Calu3 (cell line): ENCODE measurements at places on chromosomes 13 and 19. TPM values are rescaled to one million over a fixed set of nuclear protein-coding genes. Genes with fewer than 3 reads are reported as not detected.

The P2RY11 gene
- 20.7 and 25.2 TPM in 2 replicates for total RNA-seq

The NLRP5 gene
- total RNA-seq = not detected in 2 replicates

The LYPD3 gene
- 6.6 and 6.9 TPM in 2 replicates for total RNA-seq

The SHISA2 gene
- 14.9 and 23.2 TPM in 2 replicates for total RNA-seq

The PRKCSH gene
- 298 and 318 TPM in 2 replicates for total RNA-seq

The SHD gene
- total RNA-seq = not detected in 2 replicates

The CKM gene
- total RNA-seq = not detected in 2 replicates

The CATSPERD gene
- total RNA-seq = not detected in 2 replicates

DNA sequence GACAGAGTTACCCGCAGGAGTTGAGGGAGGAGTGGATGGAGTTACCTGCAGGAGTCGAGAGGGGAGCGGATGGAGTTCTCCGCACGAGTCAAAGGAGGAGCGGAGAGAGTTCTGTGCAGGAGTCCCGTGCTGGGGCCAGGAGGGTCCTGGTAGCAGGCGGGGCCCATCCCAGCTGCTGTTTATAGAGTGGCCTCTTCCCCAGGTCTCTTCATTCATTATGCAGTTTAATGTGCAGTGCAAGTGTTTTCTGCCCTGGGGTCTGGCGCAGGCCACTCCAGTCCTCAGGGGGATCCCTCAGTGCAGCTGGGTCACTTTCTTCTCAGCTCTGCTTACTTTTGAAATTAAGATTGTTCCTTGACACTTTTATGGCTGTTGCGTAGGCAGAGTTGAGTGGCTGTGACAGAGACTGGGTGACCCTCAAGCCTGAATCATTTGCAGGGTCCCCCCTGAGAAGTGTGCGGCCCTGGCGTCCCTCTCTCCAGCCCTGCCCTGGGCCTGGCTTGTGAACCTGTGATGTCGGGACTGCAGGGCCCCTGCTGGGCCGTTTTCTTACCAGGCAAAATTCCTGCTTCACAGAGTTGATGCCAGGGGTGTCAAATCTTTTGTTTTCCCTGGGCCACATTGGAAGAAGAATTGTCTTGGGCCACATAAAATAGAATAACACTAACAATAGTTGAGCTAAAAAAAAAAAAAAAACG, 17.9 kb downstream of the TFDP1 start:
- H3K4me1 ChIP-seq = no peaks in the 10 kb centered on the region
- H3K27me3 ChIP-seq = no peaks in the 10 kb centered on the region
- no peak overlapping the region for H3K27ac ChIP-seq
- DNase-seq = no peak

DNA sequence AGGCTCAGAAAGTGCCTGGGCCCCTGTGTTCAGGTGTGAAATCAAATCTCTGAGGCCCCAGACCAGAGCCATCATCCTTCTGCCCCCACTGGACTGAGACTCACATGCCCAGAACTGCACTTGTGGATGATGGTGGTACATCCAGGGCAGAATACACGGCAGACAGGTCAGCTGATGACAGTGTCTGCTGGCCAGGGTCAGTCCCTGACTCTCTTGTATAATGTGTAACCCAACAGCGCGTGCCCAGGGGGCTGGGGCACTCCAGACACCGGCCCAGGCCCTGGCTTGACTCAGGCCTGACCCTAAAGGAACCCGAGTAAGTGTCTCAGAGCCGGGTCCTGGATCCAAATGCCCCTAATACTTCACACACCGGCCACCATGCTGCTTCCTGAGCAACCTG, 37.4 kb upstream of the GATAD2A start:
- H3K27ac ChIP-seq = no peak overlapping the region
- no peaks in the 10 kb centered on the region for H3K27me3 ChIP-seq
- no peak overlapping the region for H3K4me3 ChIP-seq
- no peak for DNase-seq
- H3K4me1 ChIP-seq = peaks cover 9% of the 10 kb centered on the region

DNA sequence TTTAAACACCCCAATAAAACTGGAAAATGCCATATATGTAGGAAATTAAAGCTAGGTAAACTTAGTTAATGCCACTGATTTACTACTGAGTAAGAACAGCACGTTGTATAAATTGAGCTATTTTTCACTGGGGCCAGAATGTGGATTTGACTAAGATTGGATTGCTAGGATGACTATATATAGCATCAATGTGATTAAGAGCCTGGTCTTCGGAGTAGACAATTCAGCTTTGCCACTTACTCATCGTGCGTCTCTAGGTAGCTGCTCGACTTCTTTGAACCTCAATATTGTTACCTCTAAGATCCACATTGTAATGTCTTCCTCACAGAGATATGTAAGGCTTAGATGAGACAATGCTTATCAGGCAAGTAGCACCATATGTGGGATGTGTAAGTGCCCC, 462.5 kb downstream of the KLF12 start:
- no peaks in the 10 kb centered on the region for H3K36me3 ChIP-seq
- no peak overlapping the region for H3K4me3 ChIP-seq
- H3K4me1 ChIP-seq = peaks cover 12% of the 10 kb centered on the region
- H3K27me3 ChIP-seq = no peaks in the 10 kb centered on the region

- peaks cover 14% of the 10 kb centered on the region for H3K36me3 ChIP-seq
- no peak overlapping the region for H3K27ac ChIP-seq
- no peak for DNase-seq
- peaks cover 15% of the 10 kb centered on the region for H3K4me1 ChIP-seq
- H3K27me3 ChIP-seq = peaks cover 16% of the 10 kb centered on the region
Observed at GRCh38 chr19:14361824-14362223, 19.4 kb upstream of the ADGRE5 start.

DNA sequence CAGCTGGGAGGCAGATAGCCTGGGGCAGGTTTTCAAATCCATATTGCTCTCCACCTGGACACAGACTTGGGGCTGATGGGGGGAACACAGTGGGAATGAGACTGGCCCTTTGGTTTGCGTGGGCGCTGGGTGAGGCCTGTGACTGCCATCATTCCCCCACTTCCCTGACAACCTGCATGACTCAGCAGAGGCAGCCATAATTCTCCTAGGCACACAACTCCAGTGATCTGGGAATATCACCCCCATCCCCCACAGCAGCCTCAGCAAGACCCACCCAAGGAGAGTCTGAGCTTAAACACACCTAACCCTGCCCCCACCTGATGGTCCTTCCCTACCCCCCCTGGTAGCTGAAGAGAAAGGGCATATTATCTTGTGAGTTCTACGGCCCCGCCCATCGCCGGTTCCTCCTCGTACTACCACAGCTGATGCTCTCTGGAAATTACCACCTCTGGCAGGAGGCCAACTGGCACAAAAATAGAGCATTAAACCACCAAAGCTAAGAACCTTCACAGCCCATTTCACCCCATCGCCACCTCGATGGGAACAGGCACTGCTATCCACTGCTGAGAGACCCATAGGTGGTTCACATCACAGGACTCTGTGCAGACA, 71.0 kb downstream of the RNF17 start:
- H3K4me3 ChIP-seq = no peak overlapping the region
- no peaks in the 10 kb centered on the region for H3K27me3 ChIP-seq
- H3K27ac ChIP-seq = no peak overlapping the region
- H3K4me1 ChIP-seq = no peaks in the 10 kb centered on the region
- H3K36me3 ChIP-seq = no peaks in the 10 kb centered on the region

- DNase-seq = no peak
- H3K27me3 ChIP-seq = no peaks in the 10 kb centered on the region
- H3K36me3 ChIP-seq = no peaks in the 10 kb centered on the region
Observed at GRCh38 chr13:50340146-50340545, 324.9 kb downstream of the KCNRG start.

GRCh38 chr19:11299946-11300810, 4.2 kb downstream of the TSPAN16 start:
- H3K27me3 ChIP-seq = no peaks in the 10 kb centered on the region
- H3K4me1 ChIP-seq = peaks cover 14% of the 10 kb centered on the region
- no peak overlapping the region for H3K27ac ChIP-seq
- H3K4me3 ChIP-seq = no peak overlapping the region

DNA sequence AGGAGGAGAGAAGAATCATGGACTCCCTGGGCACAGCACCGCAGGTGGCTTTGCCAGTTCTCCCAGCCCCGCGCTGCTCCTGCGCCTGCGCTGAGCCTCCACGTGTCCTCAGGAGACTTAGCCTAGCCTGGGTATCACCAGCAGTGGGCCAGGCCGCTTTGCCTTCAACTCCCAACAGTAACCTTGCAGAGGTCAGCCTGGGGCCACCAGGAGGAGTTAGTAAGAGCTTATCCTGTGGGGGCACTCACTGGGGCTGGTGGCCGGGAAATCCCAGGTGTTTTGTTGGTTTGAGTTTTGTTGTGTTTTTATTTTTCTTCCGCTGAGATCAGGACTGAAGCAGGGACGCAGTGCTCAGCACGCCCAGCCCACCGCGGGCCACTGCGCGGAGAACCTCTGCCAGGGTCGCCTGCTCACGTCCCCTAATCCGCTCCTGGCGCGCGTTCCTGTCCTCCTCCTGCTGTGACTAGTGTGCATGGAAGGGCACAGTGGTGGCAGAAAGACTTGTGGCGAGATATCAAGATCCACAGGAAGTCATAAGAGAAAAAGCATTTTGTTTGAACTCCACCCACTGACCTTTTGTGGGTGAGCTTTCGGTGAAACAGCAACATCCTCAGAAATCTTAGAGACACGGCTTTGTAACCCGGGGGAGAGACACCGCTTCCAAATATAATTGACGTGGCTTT, 207.4 kb upstream of the RFC3 start:
- H3K27ac ChIP-seq = no peak overlapping the region
- no peak for DNase-seq
- no peaks in the 10 kb centered on the region for H3K36me3 ChIP-seq
- peaks cover 12% of the 10 kb centered on the region for H3K27me3 ChIP-seq
- no peaks in the 10 kb centered on the region for H3K4me1 ChIP-seq
- no peak overlapping the region for H3K4me3 ChIP-seq

- peaks cover 21% of the 10 kb centered on the region for H3K27me3 ChIP-seq
- H3K27ac ChIP-seq = no peak within 1 kb of the TSS
- peak; percentile 62 for DNase-seq
- peaks cover 4% of the 10 kb centered on the region for H3K36me3 ChIP-seq
- peak within 1 kb of the TSS; percentile 61 for H3K4me3 ChIP-seq
Observed at GRCh38 chr13:49220036-49220855, at the start of gene MLNR. MLNR (plus strand) TSS chr13:49220338; CDS start chr13:49220338, 0 bp downstream.

DNA sequence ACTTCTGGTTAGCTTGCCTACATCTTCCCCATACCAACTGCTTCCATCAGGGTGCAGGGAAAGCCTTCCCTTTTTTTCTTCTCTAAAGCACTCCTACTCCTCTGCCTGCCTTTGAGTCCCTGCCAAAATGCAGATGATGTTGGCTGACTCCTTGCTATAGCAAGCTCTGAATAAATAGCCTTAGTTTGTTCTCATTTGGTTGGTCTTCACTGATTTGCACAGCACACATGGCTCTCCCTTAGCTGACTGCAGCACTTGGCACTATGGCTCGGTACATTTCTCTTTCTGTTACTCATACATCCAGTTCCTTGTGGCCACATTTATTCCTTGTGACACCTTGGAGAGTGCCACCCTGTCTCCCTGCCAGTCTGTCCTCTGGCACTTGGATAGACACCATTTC, 249.8 kb downstream of the DCLK1 start:
- no peak for DNase-seq
- no peak overlapping the region for H3K4me3 ChIP-seq
- peaks cover 10% of the 10 kb centered on the region for H3K27me3 ChIP-seq
- H3K4me1 ChIP-seq = peaks cover 11% of the 10 kb centered on the region
- H3K27ac ChIP-seq = no peak overlapping the region

DNA sequence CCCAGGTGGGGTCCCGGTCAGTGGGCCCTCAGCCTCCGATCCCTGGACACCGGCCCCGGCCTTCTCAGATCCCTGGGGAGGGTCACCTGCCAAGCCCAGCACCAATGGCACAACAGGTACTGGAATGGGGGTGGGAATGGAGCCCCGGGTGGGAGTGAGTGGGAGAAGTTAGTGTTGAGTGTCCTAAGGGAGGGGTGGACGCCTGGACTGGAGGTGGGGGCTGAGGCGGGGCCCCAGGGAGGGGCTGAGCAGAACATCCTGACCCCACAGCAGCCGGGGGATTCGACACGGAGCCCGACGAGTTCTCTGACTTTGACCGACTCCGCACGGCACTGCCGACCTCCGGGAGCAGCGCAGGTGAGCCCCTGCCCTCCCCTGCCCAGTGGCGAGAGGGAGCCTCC, 17.7 kb downstream of the EPN1 start:
- H3K36me3 ChIP-seq = peaks cover 73% of the 10 kb centered on the region
- H3K4me3 ChIP-seq = no peak overlapping the region
- H3K27ac ChIP-seq = no peak overlapping the region

GRCh38 chr19:1860821-1861598, 2.4 kb downstream of the KLF16 start:
- no peaks in the 10 kb centered on the region for H3K27me3 ChIP-seq
- H3K36me3 ChIP-seq = peaks cover 41% of the 10 kb centered on the region
- no peaks in the 10 kb centered on the region for H3K4me1 ChIP-seq
- peak overlapping the region; percentile 83 for H3K4me3 ChIP-seq
- no peak for DNase-seq
- peak overlapping the region; percentile 86 for H3K27ac ChIP-seq

DNA sequence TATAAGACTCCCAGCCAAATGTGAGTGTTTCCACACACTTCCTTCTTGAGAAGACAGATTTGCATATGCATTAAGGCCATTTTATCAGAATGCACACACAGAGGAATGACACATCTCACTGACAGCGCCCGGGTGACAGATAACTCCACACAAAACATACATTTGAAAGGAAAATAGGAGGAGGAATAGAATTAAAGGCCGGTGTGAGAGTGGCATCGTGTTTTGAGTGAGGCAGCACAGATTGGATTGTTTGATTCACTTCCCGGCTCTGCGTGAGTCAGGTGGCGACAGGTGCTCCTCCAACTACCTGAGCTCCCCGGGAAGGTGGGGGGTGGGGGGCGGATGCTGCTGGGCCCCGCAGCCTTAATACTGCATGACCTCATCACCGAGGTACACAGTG, 429.0 kb downstream of the TSHZ3 start:
- DNase-seq = no peak
- H3K27ac ChIP-seq = no peak overlapping the region
- H3K4me3 ChIP-seq = no peak overlapping the region
- H3K27me3 ChIP-seq = no peaks in the 10 kb centered on the region
- no peaks in the 10 kb centered on the region for H3K4me1 ChIP-seq
- no peaks in the 10 kb centered on the region for H3K36me3 ChIP-seq

DNA sequence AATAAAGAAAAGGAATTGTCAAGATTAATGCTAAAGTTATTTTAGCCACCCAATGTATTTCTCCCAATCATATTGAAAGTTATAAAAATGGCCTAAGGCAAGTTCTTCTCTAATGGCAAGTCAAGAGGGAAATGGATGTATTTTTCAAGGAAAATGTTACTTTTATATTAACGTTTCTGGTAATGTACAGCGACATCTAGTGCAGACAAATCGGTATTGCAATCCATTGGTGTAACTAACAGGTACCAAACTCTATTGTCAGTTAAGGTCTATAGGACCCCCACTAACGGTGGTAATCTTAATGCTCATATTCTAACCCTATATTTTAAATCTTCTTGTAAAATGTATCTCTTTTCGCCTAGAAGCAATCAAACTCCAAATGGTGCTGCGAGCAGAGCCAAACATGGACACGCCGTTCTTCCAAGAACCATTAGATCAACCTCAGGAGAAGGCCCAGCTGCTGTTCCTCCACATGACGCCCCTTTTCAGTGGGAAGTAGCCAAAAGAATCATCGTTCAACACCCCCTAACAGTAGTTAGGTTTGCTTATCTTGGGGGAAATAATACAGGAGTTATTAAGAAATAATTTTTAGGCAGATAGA, 98.5 kb upstream of the PABPC3 start:
- H3K27ac ChIP-seq = no peak overlapping the region
- no peak overlapping the region for H3K4me3 ChIP-seq
- peak; percentile 10 for DNase-seq

- no peak for DNase-seq
- H3K27ac ChIP-seq = no peak overlapping the region
- no peaks in the 10 kb centered on the region for H3K4me1 ChIP-seq
- no peaks in the 10 kb centered on the region for H3K27me3 ChIP-seq
Observed at GRCh38 chr13:75986818-75987217, 350.7 kb downstream of the LMO7 start.
